ENCODE measurements at places on chromosomes 1 and 21. TPM values are rescaled to one million over a fixed set of nuclear protein-coding genes. Genes with fewer than 3 reads are reported as not detected.

DNA sequence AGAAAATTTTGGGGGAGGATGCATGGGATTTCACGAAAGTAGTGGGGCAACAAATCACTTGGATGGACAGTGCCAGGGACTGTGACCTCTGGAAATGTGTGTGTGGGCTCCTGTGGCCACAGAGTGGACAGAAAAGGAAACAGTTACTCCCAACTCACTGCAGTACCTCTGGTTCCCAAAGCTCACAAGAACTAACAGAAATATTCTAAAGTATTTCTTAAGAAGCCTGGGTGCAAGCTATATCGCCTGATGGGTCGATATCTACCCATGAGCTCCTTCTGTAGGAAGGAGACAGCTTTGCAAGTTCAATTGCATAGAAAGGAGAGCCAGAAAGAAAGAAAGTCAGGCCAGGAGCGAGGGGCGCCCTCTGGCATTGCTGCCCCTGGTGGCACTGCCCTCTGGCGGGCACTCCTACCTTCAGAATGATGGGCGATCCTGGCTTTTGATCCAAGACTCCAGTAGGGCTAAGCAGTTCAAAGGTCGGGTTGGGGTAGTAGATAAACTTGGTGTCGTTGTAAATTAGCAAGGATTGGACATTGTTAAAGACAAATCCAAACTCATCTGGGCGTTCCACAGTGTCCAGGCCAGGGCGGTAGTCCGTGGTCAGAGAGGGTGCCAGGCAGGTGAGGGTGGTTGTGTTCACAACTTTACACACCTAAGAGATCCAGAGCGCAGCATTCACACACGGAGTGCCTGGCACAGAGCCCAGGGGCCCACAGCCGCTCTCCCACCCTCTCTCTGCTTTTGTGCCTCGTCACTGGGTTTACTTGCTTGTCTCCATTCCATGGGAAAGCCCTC is 134.7 kb upstream of the CD34 start:
- no peaks in the 10 kb centered on the region for H3K27me3 ChIP-seq
- peak; percentile 25 for DNase-seq
- no peak overlapping the region for H3K4me3 ChIP-seq
- no peaks in the 10 kb centered on the region for H3K4me1 ChIP-seq

DNA sequence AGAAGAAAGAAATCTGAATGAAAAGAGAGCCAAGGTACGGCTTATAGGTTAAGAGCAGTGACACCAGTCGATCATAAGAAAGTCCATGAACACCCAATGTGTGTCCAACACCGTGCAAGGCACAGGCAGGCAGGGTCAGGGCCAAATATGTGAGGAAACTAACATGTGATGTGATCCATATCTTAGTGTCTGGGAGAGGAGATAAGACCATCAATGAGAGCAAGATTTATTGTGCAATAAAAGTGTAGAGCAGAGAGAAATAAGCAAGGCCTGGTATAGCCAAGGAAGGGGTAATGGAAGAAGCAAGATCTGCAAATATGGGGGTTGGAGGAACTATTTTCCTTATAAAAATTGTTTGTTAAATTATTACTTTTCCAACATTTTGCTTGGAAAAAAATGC is 198.8 kb downstream of the CRB1 start:
- no peak for DNase-seq
- no peaks in the 10 kb centered on the region for H3K36me3 ChIP-seq
- no peak overlapping the region for H3K27ac ChIP-seq
- H3K27me3 ChIP-seq: no peaks in the 10 kb centered on the region
- no peak overlapping the region for H3K4me3 ChIP-seq
- H3K4me1 ChIP-seq: peaks cover 47% of the 10 kb centered on the region

DNA sequence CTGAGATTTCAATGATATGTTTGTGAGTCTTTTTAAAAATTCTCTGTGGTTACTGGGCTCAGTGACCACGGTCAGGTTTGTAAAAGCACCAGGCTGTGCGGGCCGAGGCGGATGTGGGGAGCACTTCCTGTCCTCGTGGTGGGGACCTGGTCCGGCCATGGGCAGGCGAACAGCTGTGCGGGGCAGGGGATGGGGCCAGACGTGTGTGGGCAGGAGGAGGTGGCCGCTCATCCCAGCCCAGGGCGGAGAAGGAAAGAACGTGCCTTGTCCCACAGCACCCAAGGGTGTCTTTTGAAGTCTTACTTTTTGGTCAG is 5.2 kb upstream of the OXCT2 start:
- DNase-seq: no peak
- no peak overlapping the region for H3K27ac ChIP-seq
- H3K4me3 ChIP-seq: no peak overlapping the region
- no peaks in the 10 kb centered on the region for H3K36me3 ChIP-seq

DNA sequence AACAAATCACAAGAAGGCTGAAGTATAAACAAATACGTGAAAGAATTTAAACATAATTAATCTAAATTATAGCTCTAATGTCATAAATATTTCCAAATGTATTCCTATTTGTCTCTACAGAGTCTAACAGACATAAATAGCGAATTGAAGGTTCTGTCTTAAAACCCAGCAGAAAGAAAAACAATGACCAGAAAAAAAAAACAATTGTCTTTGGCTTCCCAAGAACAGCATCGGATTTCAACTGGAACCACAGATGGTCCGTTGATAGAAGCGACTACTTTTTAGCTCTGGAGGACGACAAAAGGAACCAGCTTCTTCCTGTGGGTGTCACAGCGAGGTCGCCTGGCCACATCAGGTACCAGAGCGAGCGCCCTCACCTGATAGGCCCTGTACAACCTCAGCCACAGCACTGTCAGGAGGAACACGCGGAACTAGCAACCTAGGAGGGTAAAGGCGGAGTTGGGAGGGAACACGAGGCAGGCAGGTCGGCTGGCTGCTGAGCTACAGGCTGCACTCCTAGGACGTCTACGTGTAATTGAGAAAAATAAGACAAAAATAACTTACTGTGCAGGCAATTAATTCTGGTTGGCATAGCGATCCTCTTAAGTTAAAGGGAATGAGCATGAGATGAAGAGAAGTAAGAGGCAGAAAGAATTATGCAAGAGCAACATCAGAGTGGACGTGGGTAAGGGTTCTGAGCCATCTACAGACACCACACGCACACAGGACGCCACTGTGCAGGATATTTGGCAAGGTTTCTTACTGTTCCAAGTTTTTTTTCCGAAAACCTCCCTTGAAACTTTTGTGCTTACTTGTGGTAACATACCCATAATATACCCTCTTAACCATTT is 16.7 kb upstream of the PRDM15 start:
- no peaks in the 10 kb centered on the region for H3K27me3 ChIP-seq
- no peak overlapping the region for H3K4me3 ChIP-seq
- peak; percentile 56 for DNase-seq
- H3K27ac ChIP-seq: no peak overlapping the region
- H3K4me1 ChIP-seq: peaks cover 13% of the 10 kb centered on the region
- no peaks in the 10 kb centered on the region for H3K36me3 ChIP-seq

- peaks cover 18% of the 10 kb centered on the region for H3K4me1 ChIP-seq
- H3K27ac ChIP-seq: no peak overlapping the region
- H3K36me3 ChIP-seq: no peaks in the 10 kb centered on the region
- DNase-seq: no peak
Observed at GRCh38 chr1:166184897-166185296, 18.1 kb upstream of the FAM78B start.

DNA sequence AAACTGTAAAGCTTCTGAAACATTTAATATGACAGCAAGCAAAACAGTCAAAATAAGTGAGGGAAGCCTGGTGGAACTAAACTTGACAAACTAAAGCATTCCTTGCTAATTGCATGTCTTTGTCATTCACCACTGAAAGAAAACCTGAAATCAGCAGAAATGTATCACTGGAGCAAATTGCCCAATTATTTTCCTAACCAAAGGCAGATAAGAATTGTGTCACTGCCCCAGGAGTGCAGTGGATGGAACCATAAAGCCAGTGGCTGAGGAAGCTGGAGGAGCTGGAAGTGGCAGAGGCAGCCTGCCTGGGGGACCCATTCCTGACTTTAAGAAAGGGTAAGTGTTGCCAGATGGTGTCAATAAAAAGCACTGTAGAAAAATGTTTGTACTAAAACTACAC is 2.7 kb upstream of the SLC30A10 start:
- H3K27ac ChIP-seq: no peak overlapping the region
- H3K4me1 ChIP-seq: peaks cover 10% of the 10 kb centered on the region
- peaks cover 32% of the 10 kb centered on the region for H3K27me3 ChIP-seq
- DNase-seq: peak; percentile 23

- H3K36me3 ChIP-seq: 0 out of 2 replicates have a peak, but pooled peaks cover under 1% of the 10 kb centered on the region
- H3K4me1 ChIP-seq: no peaks in the 10 kb centered on the region
- no peak for DNase-seq
- H3K27ac ChIP-seq: no peak overlapping the region
- no peaks in the 10 kb centered on the region for H3K27me3 ChIP-seq
- no peak overlapping the region for H3K4me3 ChIP-seq
Observed at GRCh38 chr1:206445911-206446356, 24.3 kb upstream of the IKBKE start.

GRCh38 chr1:144101397-144102045 is 129.7 kb upstream of the FAM72C start:
- H3K4me3 ChIP-seq: no peak overlapping the region
- no peak for DNase-seq
- no peaks in the 10 kb centered on the region for H3K4me1 ChIP-seq
- no peaks in the 10 kb centered on the region for H3K36me3 ChIP-seq
- no peak overlapping the region for H3K27ac ChIP-seq
- no peaks in the 10 kb centered on the region for H3K27me3 ChIP-seq

GRCh38 chr1:53511933-53512806 is 53.0 kb downstream of the DMRTB1 start:
- no peak overlapping the region for H3K4me3 ChIP-seq
- no peak overlapping the region for H3K27ac ChIP-seq
- H3K4me1 ChIP-seq: no peaks in the 10 kb centered on the region
- no peak for DNase-seq
- no peaks in the 10 kb centered on the region for H3K27me3 ChIP-seq

GRCh38 chr1:168431882-168432281 is 111.9 kb downstream of the XCL2 start:
- no peak overlapping the region for H3K27ac ChIP-seq
- DNase-seq: no peak
- no peaks in the 10 kb centered on the region for H3K27me3 ChIP-seq
- H3K36me3 ChIP-seq: no peaks in the 10 kb centered on the region

GRCh38 chr21:35400233-35400939 is 351.3 kb upstream of the RUNX1 start:
- no peak overlapping the region for H3K27ac ChIP-seq
- no peaks in the 10 kb centered on the region for H3K27me3 ChIP-seq
- DNase-seq: peak; percentile 71
- H3K4me3 ChIP-seq: no peak overlapping the region

DNA sequence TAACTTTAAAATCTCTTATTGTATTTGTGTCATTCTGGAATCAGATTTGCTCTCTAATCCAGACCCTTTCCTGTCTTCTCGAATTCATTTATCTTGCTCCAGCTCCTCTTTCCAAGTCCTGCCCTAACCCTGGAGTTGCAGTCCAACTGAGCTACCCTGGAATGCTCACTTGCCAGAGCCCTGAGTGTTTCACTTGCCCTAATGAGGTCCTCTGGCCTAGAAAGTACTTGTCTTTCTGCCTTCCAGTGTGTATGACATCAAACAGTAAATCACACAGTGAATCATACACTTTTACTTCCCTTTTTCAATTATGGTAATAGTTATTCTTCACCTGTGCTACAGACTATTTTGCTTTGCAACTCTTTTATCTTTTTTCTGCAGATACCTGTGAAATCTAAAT is 96.9 kb downstream of the NEK7 start:
- H3K27me3 ChIP-seq: no peaks in the 10 kb centered on the region
- no peak for DNase-seq
- no peaks in the 10 kb centered on the region for H3K36me3 ChIP-seq
- H3K4me1 ChIP-seq: peaks cover 30% of the 10 kb centered on the region
- H3K4me3 ChIP-seq: no peak overlapping the region

DNA sequence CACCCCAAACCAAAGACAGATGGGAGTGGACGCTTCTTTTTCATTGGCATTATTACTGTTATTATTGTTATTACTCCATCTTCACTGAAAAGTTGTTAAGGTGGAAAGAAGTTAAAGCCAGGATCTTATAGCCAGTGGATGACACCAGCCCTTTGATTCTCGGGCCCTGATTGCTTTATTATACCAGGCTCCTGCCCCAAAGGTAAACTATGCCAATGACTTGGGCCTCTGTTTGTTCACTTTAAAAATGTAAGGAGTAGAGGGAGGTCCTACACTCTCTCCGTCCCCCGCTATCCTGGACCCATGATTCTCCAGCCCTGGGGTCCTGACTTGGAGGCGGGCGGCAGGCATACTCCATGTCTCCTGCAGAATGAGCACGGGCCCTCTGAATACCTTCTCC is 106.8 kb downstream of the TOMM20 start:
- H3K27me3 ChIP-seq: no peaks in the 10 kb centered on the region
- no peak overlapping the region for H3K27ac ChIP-seq
- H3K4me3 ChIP-seq: no peak overlapping the region
- no peak for DNase-seq
- H3K4me1 ChIP-seq: peaks cover 16% of the 10 kb centered on the region

DNA sequence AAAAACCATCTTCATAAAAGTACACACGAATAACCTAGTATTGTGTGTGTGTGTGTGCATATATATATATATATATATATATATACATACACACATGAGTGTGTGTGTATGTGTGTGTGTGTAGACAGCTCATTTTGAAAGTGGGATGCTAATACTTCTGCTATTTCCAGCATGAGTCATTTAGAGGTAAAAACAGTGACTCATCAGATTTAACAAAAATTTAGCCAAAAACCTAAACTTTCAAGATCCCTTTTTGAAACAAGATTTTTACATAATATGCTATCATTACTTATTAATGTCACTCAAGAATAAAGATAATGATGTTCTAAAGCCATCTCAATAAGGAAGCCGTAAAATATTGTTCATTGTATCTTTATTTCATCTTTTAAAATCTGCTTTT is 35.6 kb upstream of the ADGRL4 start:
- no peak overlapping the region for H3K4me3 ChIP-seq
- peaks cover 6% of the 10 kb centered on the region for H3K36me3 ChIP-seq
- H3K4me1 ChIP-seq: no peaks in the 10 kb centered on the region
- H3K27me3 ChIP-seq: no peaks in the 10 kb centered on the region

- H3K4me1 ChIP-seq: peaks cover 20% of the 10 kb centered on the region
- no peak overlapping the region for H3K27ac ChIP-seq
- DNase-seq: no peak
- H3K36me3 ChIP-seq: no peaks in the 10 kb centered on the region
Observed at GRCh38 chr1:35692317-35692716, 26.4 kb downstream of the C1orf216 start.

GRCh38 chr1:170041423-170042192 is 32.9 kb downstream of the KIFAP3 start:
- H3K36me3 ChIP-seq: no peaks in the 10 kb centered on the region
- no peak overlapping the region for H3K4me3 ChIP-seq
- H3K27ac ChIP-seq: no peak overlapping the region
- no peaks in the 10 kb centered on the region for H3K4me1 ChIP-seq
- no peaks in the 10 kb centered on the region for H3K27me3 ChIP-seq

ZRANB2 gene
- total RNA-seq: 85.4 TPM

S100A7A gene
- total RNA-seq: not detected

HSPA13 gene
- total RNA-seq: 39.0 TPM

LSS gene
- 216 TPM for total RNA-seq

SPRR1B gene
- not detected for total RNA-seq

LMOD1 gene
- total RNA-seq: 0.82 TPM
